ENCODE measurements at places on chromosomes 12 and 14. TPM values are rescaled to one million over a fixed set of nuclear protein-coding genes. Genes with fewer than 3 reads are reported as not detected.

Gene APOF
- not detected for total RNA-seq

DNA sequence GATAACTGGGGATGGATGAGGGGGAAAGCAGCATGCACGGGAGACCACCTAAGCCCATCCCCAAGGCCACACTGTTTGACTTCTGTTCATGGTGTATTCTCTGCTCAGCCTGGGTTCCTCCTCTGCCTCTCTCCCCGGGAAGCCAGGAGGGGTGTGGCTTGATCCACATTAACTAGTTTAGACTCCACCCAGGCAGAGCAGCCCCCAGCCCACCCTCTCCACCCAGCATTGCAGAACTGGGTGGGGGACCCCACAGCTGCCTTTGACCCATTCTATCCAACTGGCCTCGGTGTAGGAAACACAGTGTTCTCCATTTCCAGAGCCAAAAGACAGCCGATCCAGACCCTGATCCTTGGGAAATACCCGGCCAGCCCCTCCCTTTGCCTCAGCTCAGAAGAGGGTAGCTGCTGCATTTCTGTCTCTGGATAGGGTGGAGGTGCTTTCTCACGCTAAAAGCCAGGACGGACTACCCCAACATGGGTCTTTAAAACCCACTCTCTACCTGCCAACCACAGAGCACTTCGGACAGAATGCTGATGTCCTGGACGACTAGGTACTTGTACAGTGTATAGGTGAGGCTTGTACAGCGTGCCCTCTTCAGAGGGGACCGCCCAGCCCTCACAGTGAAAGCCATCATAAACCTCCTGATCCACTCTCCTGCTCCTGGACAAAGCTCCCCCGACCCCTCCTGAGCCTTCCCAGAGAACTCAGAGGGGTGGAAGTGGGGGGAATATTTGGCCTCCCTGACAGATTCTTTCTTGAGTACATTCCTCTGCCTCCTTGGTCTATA lies 9.4 kb downstream of the SPRYD3 start:
- H3K4me3 ChIP-seq, result no peak overlapping the region
- H3K36me3 ChIP-seq, result peaks cover 84% of the 10 kb centered on the region
- ATAC-seq, result no peak
- no peaks in the 10 kb centered on the region for H3K27me3 ChIP-seq
- H3K4me1 ChIP-seq, result peaks cover 20% of the 10 kb centered on the region

Gene EPYC
- not detected for total RNA-seq

DNA sequence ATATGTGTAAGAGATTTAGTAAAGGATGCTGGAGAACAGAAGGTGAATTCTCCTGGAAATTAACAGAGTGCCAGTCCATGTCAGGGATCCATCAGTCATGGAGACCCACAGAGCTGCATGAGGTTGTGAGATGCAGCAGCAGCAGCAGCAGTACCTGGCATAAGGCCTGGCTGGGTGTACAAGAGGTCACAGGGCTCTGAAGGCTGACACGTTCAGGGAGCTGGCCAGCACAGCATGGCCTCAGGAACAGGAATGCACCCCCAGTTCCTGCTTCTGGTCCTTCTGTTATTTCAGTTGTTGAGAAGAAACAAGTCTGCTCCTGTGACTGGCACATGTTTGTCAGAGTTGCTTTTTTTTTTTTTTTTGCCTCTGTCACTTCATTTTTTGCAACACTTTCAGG lies 210.8 kb downstream of the CNTN1 start:
- H3K4me1 ChIP-seq, result no peaks in the 10 kb centered on the region
- H3K27me3 ChIP-seq, result no peaks in the 10 kb centered on the region
- H3K36me3 ChIP-seq, result no peaks in the 10 kb centered on the region
- H3K4me3 ChIP-seq, result no peak overlapping the region
- no peak overlapping the region for H3K27ac ChIP-seq
- no peak for ATAC-seq

Gene FAM216A
- 29.0 TPM for total RNA-seq

GRCh38 chr14:80518173-80518572 lies 306.9 kb upstream of the DIO2 start:
- no peak overlapping the region for H3K27ac ChIP-seq
- H3K36me3 ChIP-seq, result peaks cover 15% of the 10 kb centered on the region
- no peak overlapping the region for H3K4me3 ChIP-seq
- no peaks in the 10 kb centered on the region for H3K4me1 ChIP-seq
- ATAC-seq, result no peak
- no peaks in the 10 kb centered on the region for H3K27me3 ChIP-seq

DNA sequence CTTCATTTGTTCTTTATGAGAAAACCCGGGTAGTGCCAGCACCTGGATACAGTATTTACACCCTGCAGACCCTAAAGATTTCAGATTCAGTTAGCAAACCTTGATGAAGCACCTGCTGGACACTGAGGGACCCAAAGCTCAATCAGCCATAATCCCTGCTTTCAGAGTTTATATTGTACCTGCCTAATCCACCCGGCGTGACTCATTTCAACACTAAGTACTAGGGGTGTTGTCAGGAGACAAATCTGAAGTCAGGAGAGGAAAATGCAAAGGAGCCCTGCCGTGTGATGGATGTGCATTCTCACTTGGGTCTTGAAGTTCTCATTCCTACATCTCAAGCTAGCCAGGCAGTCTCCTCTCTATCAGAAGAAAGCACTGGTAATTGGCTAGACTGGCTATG lies 176.7 kb upstream of the BCL2L14 start:
- no peak overlapping the region for H3K4me3 ChIP-seq
- H3K27me3 ChIP-seq, result no peaks in the 10 kb centered on the region
- ATAC-seq, result no peak
- no peak overlapping the region for H3K27ac ChIP-seq
- H3K36me3 ChIP-seq, result peaks cover 59% of the 10 kb centered on the region
- H3K4me1 ChIP-seq, result peaks cover 8% of the 10 kb centered on the region

Gene FAM186B
- total RNA-seq, result not detected

Measured in activated T-helper 17 cell treated with anti-CD3 and anti-CD28 coated beads, Interleukin-2, amount 50 U/mL, for 72 hours (primary cell).